ENCODE measurements at places on chromosomes 2 and 18.

DNA sequence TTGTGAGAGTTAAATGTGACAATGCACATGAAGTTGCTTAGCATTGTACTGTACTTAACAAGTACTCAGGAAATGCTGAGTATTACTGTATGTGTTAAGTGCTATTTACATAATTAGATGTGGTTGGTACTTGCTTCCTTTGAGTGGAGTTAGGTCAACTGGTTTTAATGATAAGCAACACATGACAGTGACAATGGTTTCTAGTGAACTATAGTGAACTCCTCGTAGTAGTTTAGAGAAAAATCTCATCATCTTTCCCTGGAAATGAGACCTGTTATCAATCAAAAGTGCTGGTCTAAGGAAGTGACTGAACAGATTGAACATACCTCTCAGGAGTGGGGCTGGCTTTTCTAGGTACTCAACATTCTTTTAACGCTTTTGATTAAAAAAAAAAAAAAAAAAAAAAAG, 29.2 kb upstream of the ZDBF2 start:
- DNase-seq = no peak

GRCh38 chr18:24227977-24228666, 89.3 kb downstream of the CABYR start:
- DNase-seq = no peak

- DNase-seq = no peak
Measured at GRCh38 chr2:97982621-97983020, 13.1 kb downstream of the TMEM131 start.

DNA sequence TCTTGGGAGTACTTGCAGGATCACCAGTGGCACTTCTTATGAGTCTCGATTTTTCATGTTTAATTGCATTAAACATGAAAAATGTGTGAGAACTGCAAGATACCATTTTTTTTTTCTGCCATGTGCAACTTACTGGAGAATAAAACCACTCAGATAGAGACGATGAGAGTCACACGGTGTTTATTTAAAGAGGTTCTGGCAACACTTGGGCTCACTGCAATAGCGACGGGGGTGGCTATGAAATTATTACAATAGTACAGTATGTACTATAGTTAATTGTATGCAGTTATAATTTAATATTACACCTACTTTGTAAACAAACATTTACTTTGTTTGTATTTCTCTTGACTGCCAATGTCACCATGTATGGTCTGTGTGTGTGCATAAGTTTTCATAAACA, 479.8 kb downstream of the NUP35 start:
- no peak for DNase-seq

DNA sequence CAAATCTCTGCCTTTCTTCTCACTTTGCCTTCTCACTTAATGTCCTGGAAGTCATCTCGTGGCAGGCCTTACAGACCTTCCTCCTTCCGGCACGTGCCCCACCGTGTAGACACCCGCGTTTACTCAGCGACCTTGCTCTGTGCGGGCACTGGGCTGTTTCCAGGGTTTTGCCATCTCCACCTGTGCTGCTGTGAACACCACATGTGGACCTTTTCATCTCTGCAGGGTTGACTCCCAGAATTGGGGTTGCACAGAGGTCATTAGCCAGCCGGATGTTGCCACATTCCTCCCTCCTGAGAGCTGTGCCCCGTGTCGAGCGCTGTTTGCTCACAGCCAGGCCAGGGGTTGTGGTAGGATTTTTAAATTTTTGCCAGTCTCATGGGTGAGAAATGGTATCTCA, 25.4 kb downstream of the KCNG2 start:
- DNase-seq = no peak

- no peak for DNase-seq
Measured at GRCh38 chr2:26002632-26003310, 20.5 kb upstream of the KIF3C start.

GRCh38 chr2:140269000-140269399, 1488.8 kb upstream of the NXPH2 start:
- no peak for DNase-seq

DNA sequence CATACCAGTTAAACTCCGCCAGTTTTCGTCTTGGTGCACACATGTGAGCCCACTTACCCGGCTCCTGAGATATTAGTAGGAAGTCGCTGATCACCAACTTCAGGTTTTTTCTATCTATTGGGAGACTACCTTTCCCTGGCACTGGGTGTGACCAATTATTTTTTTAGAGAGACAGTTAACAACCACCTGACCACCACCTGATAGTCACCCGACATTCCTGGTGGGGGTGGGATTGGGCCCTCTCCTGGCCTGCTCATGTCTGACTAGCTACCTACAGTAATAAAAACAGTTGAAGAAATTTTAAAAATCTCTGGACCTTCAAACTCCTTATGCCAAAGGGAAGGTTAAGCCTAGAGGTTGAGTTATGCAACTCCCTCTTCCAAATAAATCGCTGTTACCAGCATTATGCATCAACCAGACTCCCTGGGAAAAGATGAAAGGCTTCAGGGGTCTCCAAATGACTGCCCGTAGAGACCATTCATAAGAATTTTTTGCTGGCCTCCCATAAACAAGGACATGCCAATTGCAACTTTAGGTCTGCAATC, 27.8 kb downstream of the CREG2 start:
- no peak for DNase-seq

DNA sequence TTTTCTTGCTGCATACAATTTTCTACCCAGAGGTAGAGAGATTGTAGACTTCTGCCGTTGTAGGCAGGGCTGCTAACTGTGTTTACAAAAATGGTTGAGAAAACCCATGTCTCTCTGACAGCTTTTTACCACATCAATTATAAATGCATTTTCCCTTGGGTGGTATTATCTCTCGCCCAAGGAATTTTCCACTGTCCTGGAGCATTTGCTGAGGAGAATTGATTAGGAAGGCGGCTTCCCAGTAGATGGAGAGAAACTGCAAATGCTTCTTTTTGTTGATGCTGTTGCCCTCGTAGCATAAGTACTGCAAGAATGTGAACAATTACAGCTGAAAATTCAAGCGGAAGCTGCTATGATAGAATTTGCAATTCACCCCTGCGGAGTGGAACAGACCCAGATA, 1007.7 kb upstream of the KLHL29 start:
- no peak for DNase-seq

GRCh38 chr18:3223356-3223755, 3.6 kb upstream of the MYOM1 start:
- no peak for DNase-seq

GRCh38 chr18:28039078-28039477, 137.9 kb downstream of the CDH2 start:
- no peak for DNase-seq

DNA sequence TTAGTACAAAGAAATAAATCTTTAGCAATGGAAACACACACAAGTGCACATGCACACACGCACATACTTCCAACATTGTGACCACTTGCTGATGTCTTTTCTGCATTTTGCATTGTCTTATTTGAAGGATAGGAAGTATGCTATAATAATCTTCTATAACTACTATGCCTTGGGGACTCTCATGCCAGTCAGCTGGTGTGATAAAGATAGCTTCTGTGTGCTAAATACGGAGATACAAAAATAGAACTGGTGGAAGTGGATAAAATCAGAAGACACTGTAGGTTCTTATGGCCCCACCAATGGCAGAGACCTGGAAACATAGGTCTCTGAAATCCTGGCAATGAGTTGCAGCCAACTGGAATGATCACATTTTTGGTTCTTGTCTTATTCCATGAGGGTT, 31.5 kb upstream of the RASGRP3 start:
- no peak for DNase-seq

DNA sequence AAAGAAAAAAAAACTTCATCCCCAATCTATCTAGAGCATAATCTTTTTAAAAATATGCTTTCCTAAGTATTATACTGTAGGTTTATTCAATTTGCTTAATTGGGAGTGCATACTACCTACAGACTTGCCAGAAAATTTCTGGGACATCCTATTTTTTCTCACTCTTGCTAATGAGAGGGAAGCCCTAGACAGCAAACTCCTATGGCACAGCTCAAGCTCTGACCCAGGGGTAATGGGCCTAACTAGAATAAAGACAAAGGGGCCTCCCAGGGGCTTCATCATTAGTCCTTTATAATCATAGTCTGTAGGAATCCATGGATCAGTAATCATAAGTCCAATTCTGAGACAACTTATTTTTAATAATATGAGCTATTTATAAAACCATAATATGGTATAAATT, 142.6 kb upstream of the ITGA4 start:
- DNase-seq = no peak

DNA sequence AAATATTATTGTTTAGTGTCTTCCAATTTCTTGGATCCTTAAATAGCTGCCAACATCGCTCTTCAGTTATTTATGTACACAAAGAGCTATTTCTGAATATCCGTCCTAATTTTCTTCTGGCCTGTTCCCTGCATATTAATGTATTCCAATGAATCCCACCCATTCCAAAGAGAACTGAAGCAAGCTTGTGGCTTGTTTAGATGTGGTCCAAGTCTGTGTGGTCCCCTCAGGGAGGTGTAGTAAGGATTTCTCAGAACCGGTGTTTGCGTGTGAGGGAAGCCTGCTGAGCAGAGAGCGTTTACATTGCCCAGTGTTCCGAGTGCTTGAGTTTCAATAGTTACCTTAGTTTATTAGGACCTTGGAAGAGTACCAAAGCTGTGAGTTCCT, 25.1 kb upstream of the IL1R1 start:
- DNase-seq = no peak

GRCh38 chr2:241616168-241617125, 20.5 kb downstream of the THAP4 start:
- no peak for DNase-seq

GRCh38 chr2:73897934-73898333, 5.1 kb downstream of the ACTG2 start:
- no peak for DNase-seq

- no peak for DNase-seq
Measured at GRCh38 chr2:136770384-136770783, 5.0 kb downstream of the THSD7B start.

- DNase-seq = no peak
Measured at GRCh38 chr18:77063260-77063659, 69.3 kb downstream of the MBP start.

DNA sequence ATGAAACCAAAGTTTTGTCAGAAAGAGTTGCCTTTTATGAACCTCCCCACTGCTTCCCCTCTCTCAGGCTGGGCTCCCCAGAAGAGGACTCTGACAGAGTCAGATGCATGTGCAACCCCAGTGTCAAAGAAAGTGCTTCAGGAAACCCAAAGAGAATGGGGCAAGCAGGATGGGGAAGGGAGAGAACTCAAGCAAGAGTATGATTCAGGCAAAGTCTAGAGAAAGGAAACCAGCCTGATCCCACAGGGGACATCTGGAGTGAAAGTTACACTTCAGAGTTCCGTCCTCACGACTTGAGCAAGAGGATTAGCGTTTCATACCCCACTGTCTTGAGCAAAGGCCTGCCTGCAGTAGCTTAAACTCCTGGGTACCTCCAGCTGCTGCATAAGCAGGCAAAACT, 51.8 kb upstream of the EPC2 start:
- no peak for DNase-seq

- no peak for DNase-seq
Measured at GRCh38 chr2:141063406-141063805, 1067.4 kb downstream of the LRP1B start.

DNA sequence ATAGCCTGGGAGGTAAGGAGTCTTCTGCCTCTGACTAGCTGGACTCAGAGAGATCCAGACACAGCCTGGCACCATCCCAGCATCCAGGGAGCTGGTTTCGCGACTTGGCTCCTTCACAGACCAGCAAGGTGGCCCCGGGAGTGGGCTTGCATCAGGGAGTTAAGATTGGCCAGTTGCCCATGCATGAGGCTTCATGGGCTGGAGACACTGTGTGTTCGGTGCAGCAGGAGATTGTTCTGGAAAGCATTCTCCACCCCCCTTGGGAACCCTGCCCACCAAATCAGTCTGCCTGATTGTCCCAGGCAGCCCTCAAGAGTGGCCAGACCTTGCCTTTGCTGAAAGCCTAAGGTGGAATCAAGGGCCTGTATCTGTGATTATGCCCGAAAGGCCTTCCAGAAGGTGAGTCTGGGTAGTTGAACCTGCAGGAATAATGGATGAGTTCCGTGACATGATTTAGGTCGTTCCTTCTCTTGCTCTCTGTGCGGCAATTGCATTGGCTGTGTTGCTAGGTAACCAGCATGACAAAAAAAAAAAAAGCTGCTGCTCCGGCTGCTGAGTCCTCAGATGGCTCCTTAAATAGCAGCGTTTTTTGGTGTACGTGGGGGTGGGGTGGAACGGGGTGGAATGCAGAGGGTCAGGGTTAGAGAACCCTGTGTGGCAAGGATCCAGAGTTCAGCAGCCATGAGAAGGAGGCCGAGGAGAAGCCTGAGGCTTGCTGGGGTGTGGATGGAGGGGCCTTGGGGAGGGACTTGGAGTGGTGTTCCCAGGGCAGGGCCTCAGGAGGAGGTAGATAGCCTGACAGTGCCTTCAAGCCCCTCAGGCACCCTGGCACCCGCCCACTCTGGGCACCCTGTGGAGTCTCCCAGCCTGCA, 93.0 kb upstream of the MCFD2 start:
- DNase-seq = no peak

DNA sequence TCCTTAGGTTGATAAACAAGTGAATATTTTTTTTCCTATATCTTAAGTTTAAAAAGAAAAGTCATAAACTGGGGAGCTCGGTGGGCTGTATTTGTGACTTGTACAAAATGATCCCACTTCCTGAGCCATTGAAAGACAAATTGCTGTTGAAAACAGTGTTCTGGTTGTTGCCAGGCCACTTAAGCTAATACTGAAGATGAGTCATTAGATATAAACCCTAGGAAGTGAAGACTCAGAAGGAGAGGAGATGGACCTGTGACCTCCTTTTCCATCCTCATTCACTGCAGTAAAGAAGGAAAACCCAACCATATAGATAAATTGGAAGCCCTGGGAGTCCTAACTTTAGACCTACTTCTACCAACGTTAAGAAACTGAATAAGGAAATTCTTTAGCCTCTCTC, 46.2 kb upstream of the SERPINE2 start:
- no peak for DNase-seq

GRCh38 chr2:1826226-1826905, 82.1 kb upstream of the PXDN start:
- DNase-seq = no peak

DNA sequence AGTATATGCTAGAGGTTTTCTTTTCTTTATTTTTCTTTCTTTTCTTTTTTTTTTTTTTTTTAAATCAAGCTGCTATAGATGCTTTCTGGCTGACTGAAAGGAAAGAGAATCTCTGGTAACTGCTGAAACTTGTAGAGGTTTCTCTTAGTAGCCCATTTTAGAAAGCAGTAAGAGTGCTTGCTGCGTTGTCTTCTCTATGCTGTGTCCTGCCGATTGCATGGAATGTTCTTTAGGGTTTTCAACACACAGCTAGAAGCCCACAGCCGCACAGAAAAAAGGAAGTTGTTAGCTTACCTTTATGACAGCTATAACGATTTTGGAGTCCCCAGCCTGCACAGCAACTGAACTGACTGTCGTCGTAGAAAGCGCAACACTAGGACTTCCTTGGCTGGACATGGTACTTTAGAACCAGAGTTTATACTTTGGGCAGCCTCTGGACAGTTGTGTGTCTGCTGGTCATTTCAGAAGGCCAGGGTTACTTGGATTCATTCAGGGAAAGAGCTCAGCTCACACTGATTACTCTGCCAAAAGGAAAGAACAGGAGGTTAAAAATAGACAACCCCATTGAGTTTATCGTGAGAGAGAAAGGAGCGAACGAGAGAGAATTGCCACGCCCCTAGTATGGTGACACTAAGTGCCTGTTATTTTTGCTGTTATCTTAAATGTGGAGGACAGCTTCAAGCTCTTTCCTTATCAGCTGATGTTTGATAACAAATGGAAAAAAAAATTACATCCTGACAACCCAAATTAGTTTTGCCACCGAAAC, at the start of gene CCDC141:
Gene CCDC141, minus strand, starts transcription at position 592 of the 766 bp plus-strand sequence. Its CDS starts 196 bp downstream, at position 396.
- DNase-seq = no peak
